Myocyte (in vitro differentiated cells): ENCODE measurements at places on chromosomes 11 and 22. TPM values are rescaled to one million over a fixed set of nuclear protein-coding genes. Genes with fewer than 3 reads are reported as not detected.

Gene NAALADL1
- total RNA-seq, result not detected in 2 replicates

Gene VSIG10L2
- total RNA-seq, result not detected in 2 replicates

Gene MRGPRX4
- not detected in 2 replicates for total RNA-seq

Gene SPTY2D1
- total RNA-seq, result 21.7 and 22.0 TPM in 2 replicates

Gene PRG3
- total RNA-seq, result not detected in 2 replicates

Gene TNNT3
- 1,570 and 2,000 TPM in 2 replicates for total RNA-seq

Gene MUC2
- total RNA-seq, result not detected in 2 replicates

Gene CSF2RB
- total RNA-seq, result not detected in 2 replicates

Gene OR5P2
- total RNA-seq, result not detected in 2 replicates

Gene LRRN4CL
- 195 and 219 TPM in 2 replicates for total RNA-seq

Gene RAG1
- total RNA-seq, result 2.6 and 5.6 TPM in 2 replicates

Gene RABL2B
- total RNA-seq, result 8.8 and 9.8 TPM in 2 replicates

Gene RASGRP2
- 0.62 and 2.3 TPM in 2 replicates for total RNA-seq

DNA sequence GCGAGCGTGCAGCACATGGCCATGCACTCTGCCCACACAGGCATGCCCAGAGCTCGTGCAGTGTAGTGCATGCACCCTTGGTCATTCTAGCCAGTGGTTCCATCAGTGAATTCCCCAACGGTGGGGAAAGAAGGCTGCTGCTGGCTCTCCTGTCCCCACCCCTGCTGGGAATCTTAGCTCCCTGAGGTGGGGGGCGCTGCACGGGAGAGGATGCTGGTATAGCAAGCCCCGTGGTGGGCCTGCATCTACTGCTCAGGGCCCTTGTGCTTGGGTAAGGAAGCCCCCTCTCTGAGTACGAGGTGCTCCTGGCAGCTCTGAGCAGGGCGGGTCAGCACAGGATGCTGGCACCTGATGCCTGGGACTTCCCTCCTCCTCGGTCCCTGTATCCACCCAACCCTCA, 18.5 kb upstream of the BAIAP2L2 start:
- DNase-seq, result no peak

- DNase-seq, result no peak
Observed at GRCh38 chr11:126640186-126640585, 284.7 kb downstream of the ST3GAL4 start.

DNA sequence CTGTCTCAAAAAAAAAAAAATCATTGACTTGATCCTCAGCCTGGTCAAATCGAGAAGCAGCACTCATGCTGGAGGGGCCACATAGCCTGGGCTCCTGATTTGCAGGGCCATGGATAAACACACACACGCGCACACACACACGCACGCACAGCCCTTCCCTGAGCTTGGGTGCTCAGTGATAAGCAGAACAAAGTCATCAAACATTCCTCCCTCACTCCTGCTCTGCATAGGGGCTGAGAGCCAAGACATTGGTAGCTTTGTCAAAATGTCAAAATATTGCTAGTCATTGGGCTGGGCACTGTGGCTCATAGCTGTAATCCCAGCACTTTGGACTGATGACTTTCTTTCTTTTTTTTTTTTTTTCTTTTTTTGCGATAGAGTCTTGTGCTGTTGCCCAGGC, 34.0 kb upstream of the A4GALT start:
- DNase-seq, result no peak

- peak; percentile 40 for DNase-seq
Observed at GRCh38 chr22:24510637-24511625, 15.8 kb downstream of the UPB1 start.

GRCh38 chr11:134466156-134466555, 54.1 kb upstream of the B3GAT1 start:
- no peak for DNase-seq

- DNase-seq, result no peak
Observed at GRCh38 chr22:42289671-42290541, 19.5 kb upstream of the TCF20 start.

- DNase-seq, result no peak
Observed at GRCh38 chr11:6654281-6655019, 1.2 kb downstream of the DCHS1 start.

- no peak for DNase-seq
Observed at GRCh38 chr22:19232623-19233022, 54.1 kb upstream of the SLC25A1 start.

- no peak for DNase-seq
Observed at GRCh38 chr22:27226666-27227065, 569.3 kb downstream of the MIAT start.

GRCh38 chr11:112665291-112665690, 295.9 kb upstream of the NCAM1 start:
- no peak for DNase-seq

DNA sequence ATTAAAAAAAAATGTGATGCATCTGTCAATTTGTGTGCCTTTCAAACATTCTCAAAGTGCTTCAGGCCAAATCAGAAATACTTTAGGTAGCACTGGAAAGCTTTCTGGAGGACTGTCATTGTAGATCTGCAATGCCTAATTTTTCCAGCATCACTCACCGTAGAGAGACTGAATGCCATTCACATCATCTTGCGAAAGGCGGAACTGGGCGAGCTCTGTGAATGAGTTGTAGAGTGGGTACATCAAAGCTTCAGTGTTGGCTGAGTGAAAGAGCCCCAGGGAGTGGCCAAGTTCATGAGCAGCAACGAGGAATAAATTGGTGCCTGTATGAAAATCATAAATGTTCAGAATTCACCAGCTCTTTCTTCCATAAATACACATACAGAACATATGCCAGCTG, 4.0 kb downstream of the MMP10 start:
- no peak for DNase-seq

- no peak for DNase-seq
Observed at GRCh38 chr11:12241971-12242672, 131.7 kb downstream of the MICAL2 start.

DNA sequence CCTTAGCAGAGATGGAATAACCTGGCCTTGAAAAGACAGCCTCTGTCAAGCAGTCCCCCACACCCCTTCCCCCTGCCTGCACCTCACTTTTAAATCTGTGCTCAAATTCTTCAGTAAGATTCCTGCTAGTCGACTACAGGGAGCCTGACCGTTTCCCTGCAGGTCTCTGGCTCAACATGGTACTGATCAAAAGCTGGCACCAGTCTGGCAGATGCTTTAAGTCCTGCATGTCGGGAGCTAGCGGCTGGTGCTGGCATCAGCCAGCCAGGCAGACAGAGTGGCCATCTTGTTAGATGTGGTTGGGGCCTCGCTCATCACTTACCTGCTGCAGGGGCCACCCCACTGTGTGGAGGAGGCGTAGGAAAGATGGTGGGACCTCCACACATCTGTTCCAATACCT, 204.4 kb upstream of the SORL1-AS1 start:
- DNase-seq, result no peak

DNA sequence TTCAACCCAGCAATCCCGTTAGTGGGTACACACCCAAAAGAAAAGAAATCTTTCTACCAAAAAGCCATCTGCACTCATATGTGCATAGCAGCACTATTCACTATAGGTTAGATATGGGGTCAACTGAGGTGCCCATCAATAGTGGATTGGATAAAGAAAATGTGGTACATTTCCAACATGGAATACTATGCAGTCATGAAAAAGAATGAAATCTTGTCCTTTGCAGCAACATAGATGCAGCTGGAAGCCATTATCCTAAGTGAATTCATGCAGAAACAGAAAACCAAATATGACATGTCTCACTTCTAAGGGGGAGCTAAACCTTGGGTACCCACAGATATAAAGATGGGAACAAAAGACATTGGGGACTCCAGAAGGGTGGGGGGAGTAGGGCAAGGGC, 1.9 kb upstream of the ARHGAP8 start:
- DNase-seq, result no peak

GRCh38 chr22:48554893-48555572, 1272.6 kb downstream of the BRD1 start:
- DNase-seq, result no peak

DNA sequence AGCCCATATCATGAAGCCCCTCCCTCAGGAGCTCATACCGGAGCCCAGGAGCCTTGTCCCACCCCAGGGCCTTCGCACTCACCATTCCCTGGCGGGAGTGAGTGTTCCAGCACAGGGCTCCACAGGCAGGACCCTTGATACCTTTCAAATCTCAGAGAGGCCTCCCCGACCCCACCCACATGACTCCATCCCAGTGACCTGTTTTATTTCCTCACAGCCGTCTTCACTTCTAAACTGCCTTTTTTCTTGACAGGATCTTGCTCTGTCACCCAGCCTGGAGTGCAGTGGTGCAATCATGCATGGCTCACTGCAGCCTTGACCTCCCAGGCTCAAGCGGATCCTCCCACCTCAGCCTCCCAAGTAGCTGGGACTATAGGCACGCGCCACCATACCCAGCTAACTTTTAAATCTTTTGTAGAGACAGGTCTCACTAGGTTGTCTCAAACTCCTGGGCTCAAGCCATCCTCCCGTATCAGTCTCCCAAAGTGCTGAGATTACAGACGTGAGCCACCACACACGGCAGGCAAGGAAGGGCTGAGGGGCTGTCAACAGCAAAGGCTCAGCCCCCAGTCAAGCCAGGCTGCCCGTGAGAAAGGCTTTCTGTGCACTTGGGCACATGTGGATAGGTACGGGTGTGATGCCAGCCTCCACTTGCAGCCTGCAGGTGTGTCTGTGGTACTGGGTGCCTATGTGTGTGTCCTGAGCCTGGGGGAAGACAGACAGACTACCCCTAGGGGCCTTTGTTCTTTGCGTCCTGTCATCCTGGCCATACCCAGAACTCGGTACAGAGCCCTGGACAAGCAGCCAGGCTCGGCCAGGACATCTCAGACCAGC, 9.3 kb downstream of the RPL3 start:
- DNase-seq, result no peak

GRCh38 chr11:100438376-100438775, 248.7 kb upstream of the ARHGAP42 start:
- DNase-seq, result no peak

DNA sequence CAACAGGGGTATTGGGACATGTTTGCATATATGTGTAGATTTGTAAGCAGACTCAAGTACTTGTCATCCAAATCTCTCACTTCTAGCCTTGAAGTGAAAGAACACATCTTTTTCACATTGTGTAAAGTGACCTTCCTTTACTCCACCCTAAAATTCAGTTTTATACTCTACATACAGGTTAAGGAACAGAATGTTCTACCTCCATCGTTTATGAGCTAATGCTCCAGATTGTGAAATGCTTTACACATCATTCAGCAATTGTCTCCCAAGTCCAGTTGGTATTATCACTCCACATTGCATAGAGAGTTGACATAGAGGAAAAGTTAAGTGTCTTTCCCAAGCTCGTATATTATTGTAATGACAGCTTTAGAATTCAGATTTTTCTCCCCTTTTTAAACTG, 46.1 kb upstream of the BLID start:
- no peak for DNase-seq

DNA sequence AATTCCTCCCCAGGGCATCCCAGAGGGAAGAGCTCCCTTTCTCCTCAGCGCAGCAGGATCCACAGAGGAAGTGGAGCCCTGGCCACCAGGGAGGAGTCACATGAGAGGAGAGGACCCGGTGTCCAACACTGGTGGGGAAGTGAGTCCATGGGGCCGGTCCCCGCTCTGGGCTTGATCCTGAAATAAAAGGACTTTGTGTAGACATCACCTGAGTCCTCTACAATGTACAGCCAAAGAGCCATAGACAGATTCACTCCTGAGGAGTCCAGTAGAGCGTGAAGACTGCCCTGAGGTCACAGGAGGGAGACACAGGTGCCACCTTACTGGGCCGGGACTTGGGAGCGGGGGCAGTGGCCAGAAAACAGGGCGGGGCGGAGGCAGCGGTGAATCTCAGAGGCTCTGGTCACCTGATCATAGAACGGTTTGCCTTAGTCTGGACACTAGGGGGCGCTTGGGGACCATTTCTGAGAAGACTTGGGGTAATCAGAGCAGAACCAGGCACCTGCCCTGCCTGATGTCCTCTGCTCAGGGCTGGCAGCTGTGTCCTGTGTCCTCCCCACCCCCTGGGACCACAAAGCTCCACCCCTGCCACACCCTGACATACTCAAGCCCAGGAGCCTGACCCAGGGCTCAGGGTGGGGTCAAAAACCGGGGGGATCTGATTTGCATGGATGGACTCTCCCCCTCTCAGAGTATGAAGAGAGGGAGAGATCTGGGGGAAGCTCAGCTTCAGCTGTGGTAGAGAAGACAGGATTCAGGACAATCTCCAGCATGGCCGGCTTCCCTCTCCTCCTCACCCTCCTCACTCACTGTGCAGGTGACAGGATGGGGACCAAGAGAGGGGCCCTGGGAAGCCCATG, 112.7 kb downstream of the VPREB1 start:
- peak; percentile 94 for DNase-seq

GRCh38 chr11:62401811-62402210, 17.0 kb upstream of the SCGB1A1 start:
- no peak for DNase-seq

- DNase-seq, result peak; percentile 94
Observed at GRCh38 chr11:119671051-119671450, 57.9 kb downstream of the NECTIN1 start.

DNA sequence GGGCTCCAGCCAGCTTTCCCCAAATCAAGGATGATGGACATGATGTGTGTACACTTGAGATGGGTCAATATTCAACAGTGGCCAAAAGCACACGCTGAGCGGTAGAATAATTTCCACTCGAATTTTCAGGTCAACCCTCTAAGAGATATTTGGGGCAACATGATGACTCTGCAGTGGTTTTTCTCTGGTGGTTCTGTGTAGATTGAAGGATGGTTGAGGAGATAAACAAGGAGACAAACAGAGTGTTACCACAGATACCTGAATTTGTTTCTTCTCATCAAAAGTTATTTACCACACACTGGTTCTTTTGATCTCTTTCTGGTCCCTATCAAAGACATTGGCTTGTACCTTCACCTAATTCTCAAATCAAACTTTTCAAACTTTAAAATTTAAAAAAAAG, 242.0 kb downstream of the ETS1 start:
- DNase-seq, result no peak

- DNase-seq, result no peak
Observed at GRCh38 chr11:15055620-15056356, 17.6 kb upstream of the CALCB start.

GRCh38 chr11:90766121-90766520, 543.3 kb upstream of the CHORDC1 start:
- no peak for DNase-seq

GRCh38 chr11:82692981-82693380, 40.7 kb downstream of the FAM181B start:
- no peak for DNase-seq

GRCh38 chr11:65615950-65616574, 486 bp downstream of the PCNX3 start:
- DNase-seq, result no peak

GRCh38 chr22:46053563-46054090, 76.7 kb upstream of the WNT7B start:
- DNase-seq, result peak; percentile 85

GRCh38 chr11:132357811-132358572, 987.6 kb downstream of the NTM start:
- DNase-seq, result no peak

DNA sequence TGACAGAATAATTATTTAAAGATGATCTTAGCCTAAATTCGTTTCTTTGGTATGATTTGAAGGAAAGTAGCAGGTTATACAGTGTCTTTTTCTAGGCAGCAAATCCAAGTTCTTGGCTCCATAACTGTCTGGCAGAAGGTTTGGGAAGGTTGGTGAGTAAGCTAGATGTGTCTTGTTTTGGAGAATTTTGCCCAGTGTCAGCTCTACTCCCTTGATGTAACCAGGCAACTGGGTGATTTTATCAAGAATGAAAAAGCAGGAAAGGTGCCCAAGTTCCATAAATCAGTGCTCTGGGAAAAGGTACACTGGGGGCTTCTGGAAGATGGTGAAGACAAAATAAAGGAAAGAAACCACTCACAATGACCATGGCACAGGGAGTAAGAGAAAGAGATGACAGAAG, 71.5 kb upstream of the USP47 start:
- no peak for DNase-seq

- DNase-seq, result no peak
Observed at GRCh38 chr11:120064341-120064740, 73.6 kb downstream of the TRIM29 start.

- DNase-seq, result no peak
Observed at GRCh38 chr11:118742304-118742703, 48.7 kb downstream of the DDX6 start.
